Neural progenitor cell (in vitro differentiated cells): ENCODE measurements at places on chromosomes 3 and 15. TPM values are rescaled to one million over a fixed set of nuclear protein-coding genes. Genes with fewer than 3 reads are reported as not detected.

DNA sequence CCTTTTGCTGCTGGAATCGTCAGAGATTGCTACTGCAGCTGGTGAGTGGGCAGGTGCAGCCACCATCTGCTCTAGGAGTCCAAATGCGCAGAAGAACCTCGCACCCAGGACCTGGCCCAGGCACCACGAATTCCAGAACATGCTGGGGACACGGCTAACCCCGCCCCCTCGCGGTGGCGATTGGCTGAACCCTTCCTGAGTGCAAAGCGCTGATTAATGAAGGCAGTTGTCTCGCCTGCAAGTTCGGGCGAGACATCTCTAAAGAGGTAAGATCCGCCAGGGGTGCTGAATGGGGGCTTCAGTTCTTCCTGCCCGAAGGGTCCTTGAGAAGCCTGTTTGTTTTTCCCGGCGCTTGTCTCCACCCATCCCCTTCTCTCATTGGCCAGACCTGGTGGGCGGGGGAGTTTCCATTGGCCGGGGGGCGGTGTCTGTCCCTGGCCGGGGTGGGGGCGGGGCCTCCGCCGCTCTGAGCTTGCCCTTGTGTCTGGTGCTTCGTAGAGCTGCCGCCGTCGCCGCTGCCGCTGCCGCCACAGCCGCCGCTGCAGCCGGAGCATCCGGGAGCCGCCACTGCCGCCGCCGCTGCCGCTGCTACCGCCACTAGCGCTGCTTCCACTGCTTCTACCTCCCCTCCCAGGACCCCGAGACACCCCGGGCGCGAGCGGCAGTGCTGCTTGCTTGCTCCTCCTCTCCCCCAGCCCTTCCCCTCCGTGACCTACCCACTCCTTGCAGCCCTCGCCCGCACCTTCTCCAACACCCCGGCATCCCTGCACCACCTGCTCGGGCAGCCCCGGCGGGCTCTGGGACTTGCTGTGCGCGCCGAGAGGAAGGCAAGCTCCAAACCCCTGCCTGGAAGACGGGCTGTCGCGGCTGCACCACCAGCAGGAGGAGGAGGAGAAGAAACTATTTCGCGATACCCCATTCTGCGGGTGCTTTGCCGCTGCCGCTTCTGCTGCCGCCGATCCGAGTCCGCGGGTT is at the start of gene CADM2:
Gene CADM2, plus strand, starts transcription at position 495 of the 975 bp plus-strand sequence.
- DNase-seq, result peak; percentile 97

GRCh38 chr15:70196372-70197316 is 98.9 kb upstream of the TLE3 start:
- peak; percentile 94 for DNase-seq

- DNase-seq, result peak; percentile 8
Observed at GRCh38 chr3:184965639-184966430, 153.9 kb downstream of the VPS8 start.

GRCh38 chr3:183203670-183204069 is 41.1 kb upstream of the LAMP3 start:
- DNase-seq, result no peak

DNA sequence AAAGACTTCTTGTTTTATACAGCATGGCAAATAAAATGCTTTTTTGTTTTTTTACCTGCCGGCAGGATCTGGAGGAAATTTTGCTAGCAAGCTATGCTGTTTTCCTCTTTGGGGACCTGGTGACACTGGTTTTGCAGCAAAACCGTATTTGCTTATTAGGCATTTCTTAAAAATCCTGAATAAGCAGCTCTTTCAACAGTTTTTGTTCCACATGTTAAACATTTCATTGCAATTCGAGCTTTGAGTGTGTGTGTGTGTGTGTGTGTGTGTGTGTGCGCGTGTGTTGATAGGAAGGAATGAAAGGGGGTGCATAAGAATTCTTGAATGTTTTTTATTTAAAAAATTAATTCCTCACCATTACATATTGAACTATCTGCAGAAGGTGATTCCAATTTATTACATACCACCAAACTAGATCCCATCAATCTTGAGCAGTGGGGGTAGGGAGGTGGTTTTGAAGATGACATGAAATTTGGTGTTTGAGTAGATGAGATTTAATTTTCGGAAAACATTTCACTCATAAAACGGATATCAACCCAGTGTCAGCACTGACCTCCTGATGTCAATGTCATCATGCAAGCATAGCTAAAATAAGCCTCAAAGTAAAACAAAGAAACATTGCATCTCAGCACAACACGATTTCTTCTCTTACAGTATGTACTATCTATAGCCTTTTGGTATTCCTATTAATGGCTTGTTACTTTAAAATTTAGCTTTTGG is 17.3 kb downstream of the ZBTB38 start:
- DNase-seq, result no peak

GRCh38 chr15:88249220-88249619 is 7.3 kb downstream of the NTRK3 start:
- DNase-seq, result no peak

- DNase-seq, result no peak
Observed at GRCh38 chr3:78993375-78993774, 774.4 kb downstream of the ROBO1 start.

DNA sequence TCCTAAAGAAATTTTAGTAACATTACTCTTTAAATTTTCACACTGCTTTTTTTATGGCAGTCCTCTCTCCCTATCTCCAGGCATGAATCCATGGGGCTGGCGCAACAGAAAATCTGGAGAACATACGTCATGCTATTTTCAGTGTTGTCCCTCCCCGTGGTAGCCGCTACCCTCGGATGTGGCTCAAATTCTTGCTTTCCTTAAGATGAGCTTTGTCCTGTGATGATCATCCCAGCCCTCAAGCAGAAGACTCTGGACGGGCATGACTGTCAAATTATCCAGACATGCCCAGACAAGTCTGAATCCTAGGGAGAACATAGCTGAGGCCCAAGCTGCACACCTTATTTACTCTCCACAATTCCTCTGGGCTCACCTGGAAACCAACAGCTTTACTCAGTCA is 49.1 kb downstream of the FMN1 start:
- DNase-seq, result no peak

DNA sequence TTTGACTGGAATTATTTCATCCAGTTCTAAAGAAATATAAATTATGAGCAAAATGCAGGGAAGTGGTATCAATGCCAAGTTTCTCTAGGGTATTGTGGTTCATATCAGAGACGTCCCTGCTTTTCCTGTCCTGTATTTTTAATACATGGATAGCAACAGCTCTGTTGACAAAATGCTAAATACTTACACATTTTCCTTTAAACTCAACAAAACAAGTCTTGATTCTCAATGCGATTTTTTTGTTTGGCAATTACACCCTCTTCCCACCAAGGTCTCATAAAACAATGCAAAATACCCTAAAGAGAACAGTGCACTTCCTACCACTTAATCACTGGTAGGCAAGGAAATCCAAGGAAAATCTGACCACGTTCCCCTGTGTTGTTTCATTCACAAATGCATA is 120.0 kb downstream of the DUT start:
- DNase-seq, result no peak

- DNase-seq, result peak; percentile 80
Observed at GRCh38 chr3:49906073-49906743, 2.5 kb upstream of the MST1R start.

DNA sequence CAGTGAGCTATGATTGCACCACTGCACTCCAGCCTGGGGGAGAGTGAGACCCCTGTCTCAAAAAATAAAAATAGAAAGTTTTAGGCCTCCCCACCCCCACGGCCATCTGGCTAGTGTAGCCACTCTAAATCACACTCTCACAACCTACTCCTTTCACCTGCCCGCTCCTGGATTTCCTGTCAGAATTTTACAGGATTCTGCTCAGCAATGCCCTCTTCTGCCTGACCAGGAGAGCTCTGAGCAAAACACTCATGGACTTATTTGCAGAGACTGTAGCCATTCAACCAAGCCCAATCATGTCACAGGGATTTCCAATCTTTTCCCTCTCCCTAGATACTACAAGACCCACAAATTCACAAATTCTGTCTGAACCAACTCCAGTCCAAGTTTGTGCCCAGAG is 242.6 kb upstream of the TPRG1 start:
- peak; percentile 20 for DNase-seq

- DNase-seq, result no peak
Observed at GRCh38 chr3:193348686-193349085, 29.9 kb downstream of the ATP13A5 start.

- peak; percentile 47 for DNase-seq
Observed at GRCh38 chr15:97146929-97147870, 813.3 kb upstream of the ARRDC4 start.

DNA sequence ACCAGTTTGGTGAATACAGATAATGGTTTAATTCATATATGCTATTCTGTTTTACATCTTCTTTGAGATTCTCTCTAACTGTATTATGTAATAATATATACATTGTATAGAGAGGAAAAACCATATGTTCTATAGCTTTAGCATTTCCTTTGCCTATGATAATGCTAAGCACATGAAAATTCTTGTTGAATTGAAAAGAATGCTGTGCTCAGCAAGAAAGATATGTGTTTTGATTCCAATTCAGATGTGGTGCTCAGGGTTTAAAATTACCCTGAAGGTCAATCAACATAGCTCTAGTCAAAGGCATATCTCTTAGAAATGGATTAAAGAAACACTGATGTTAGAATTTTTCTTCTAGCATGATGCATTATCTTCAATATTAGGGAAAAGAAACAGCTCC is 8.5 kb upstream of the TUSC7 start:
- DNase-seq, result no peak

DNA sequence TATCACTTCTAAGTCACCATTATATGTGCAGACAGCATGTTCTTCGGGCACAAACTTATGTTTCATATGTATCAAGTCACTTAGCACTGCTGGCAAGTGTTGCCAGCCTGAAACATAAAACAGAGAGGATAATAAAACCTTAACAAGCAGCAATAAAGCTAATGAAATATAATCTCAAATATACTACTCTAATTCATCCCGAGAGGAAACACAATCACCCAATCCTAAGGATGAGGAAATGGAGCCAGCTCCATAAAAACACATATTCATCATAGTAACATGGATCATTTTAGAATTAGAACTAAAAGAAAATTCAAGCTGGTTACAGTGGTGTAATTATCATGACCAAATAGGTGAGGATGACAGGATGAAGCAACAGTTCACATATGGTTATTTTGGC is 1072.7 kb downstream of the EPHA3 start:
- no peak for DNase-seq

- no peak for DNase-seq
Observed at GRCh38 chr3:66163222-66163621, 57.6 kb upstream of the SLC25A26 start.

DNA sequence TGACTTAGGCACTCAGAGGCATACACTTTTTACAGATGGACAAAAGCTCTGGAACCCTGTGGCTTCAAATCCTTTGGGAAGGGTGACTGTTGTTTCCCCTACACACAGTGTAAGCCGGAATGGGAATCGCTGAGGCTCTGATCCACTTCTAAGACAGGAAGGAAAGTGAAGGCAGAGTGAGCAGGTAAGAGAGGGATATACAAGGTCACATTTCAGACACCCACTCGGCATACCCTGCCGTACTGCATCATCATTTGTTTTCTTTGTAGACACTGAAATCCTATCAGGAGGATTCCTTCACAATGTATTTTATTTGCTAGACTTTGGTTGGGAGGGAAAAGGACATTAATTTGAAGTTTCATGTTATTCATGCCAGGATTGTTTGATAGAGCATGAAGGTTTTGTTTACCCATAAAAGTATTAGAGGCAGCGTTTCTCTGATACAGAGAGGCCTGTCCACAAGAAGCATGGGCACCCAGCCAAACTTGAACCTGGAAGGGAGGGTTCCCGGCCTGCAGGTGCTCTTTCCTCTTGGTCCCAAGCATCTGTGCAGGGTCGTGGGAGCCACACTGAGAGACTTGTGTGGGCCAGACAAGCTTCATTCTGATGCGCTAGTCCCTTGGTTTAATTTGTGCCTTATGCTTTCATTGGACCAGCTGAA is 21.9 kb upstream of the POLR2M start:
- no peak for DNase-seq

DNA sequence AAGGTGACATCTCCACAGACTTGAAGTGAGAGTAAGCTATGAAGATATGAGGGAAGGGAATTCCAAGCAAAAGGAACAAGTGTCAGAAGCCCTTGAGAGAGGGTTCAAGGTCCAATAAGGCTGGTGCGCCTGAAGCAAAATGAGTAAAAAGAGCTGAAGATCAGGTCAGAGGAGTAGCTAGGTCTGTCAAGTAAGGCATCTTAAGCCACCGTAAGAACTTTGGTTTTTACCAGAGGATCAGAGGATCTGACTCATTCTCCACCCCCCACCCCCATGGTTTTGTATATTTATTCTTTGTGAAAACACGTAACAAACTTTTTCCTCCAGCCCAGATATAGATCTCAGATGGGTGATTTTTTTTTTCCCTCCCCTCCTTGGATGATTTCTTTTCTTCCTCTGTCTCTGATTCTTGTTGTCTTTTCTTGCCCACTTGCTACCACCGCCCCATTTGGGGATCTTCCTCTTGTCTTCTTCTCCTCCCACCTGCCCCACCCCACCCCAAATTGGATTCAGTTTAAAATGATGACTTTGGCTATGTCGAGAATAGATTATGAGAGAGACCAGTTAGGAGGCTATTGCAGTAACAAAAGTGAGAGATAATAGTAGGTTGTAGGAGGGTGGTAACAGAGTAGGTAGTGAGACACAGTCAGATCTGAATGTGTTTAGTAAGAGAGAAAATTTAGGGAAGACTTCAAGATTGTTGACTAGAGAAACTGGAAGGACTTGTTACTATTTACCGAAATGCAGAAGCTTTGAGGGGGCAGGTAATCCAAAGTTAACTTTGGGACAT is 6.1 kb downstream of the TRMT10C start:
- no peak for DNase-seq

DNA sequence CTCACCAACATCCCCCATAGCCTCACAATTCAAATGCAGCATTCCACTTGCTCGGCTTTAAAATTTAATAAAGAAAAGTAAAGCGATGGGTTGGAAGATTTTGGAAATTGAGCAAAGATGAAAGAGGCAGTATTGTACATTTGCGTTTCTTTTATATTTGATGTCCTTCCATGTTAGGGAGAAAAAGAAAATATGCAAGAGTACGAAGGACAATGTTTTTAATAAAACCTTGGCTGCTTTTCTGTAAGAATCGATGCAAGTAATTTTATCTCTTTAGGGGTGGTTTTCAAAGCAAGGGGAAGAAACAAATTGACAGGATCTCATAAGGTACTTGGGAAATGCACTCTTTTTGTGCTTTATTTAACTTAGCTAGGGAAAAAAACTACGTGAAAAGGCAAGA is 61.8 kb upstream of the TSC22D2 start:
- no peak for DNase-seq

GRCh38 chr15:75952525-75952924 is 48.8 kb downstream of the FBXO22 start:
- no peak for DNase-seq

CHCHD6 gene
- total RNA-seq, result 35.7 and 46.2 TPM in 2 replicates

THRB gene
- 1.1 and 1.2 TPM in 2 replicates for total RNA-seq

LRRC2 gene
- total RNA-seq, result not detected in 2 replicates

CLDND1 gene
- total RNA-seq, result 110 and 176 TPM in 2 replicates

SPTSSB gene
- 1.1 and 1.2 TPM in 2 replicates for total RNA-seq

TJP1 gene
- 98.1 and 126 TPM in 2 replicates for total RNA-seq

NR2E3 gene
- total RNA-seq, result 0.28 TPM in 1 of 2 replicates, not detected in the other

MOBP gene
- total RNA-seq, result not detected in 2 replicates

TRIM42 gene
- total RNA-seq, result not detected in 2 replicates

FYTTD1 gene
- 38.4 and 104 TPM in 2 replicates for total RNA-seq

SAMD7 gene
- total RNA-seq, result not detected in 2 replicates
